ENCODE measurements at places on chromosomes 2 and 18.
A peak's percentile ranks its signal among the peaks of the same experiment; 100 is the strongest.

- DNase-seq, result no peak
These were observed 466.7 kb upstream of the FSHR start for GRCh38 chr2:49621016-49621415.

- no peak for DNase-seq
These were observed 142.7 kb downstream of the FIGN start for GRCh38 chr2:163592954-163593622.

DNA sequence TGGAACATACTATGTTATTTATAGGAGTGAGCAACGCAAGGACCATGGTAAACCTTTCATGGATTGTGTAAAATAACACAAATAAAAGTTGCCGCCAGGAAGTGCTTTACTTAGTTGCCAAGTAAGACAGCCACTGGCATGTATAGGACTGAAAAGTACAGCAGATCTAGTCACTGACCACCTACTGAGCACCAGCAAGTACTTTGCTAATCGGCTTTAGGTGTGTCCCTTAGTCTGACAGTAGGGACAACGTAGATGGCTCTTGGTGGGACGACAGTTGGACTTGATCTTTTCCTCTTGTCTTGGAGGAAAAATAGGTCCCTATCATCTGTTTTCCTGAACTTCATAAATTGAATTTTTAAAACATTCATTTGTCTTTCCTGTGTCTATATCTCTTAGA, 13.6 kb upstream of the CXXC1 start:
- no peak for DNase-seq

DNA sequence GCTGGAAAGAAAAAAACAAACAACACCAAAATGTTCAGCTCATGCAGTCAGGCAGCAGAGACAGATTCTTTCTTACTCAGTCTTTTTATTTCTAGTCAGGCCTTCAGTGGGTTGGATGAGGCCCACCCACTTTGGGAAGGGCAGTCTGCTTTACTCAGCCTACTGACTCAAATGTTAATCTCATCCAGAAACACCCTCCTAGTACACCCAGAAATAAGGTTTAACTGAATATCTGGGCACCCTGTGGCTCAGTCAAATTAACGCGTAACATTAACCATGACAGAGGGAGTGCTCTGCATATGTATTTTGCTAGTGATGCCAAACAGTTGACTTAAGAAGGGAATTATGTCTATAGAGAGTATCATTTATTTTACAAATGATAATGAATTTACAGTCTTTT, 401.6 kb downstream of the PARD3B start:
- no peak for DNase-seq

DNA sequence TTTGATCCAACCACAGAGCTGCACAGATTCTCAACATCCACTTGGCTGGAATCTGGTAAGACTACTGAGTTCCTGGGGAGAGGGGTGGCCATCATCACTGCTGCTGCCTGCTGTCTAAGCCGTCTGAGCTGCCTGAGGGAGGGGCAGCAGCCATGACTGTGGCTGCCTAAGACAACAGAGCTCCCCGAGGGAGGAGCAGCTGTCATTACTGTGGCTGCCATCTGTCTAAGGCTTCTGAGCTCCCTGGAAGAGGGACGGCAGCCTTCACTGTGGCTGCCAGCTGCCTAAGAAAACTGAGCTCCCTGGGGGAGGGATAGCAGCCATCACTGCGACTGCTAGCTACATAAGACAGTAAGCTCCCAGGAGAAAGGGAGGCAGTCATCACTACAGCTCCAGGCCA, 584.4 kb downstream of the NR4A2 start:
- DNase-seq, result peak; percentile 85

GRCh38 chr2:2520401-2520811, 189.3 kb upstream of the MYT1L start:
- no peak for DNase-seq

DNA sequence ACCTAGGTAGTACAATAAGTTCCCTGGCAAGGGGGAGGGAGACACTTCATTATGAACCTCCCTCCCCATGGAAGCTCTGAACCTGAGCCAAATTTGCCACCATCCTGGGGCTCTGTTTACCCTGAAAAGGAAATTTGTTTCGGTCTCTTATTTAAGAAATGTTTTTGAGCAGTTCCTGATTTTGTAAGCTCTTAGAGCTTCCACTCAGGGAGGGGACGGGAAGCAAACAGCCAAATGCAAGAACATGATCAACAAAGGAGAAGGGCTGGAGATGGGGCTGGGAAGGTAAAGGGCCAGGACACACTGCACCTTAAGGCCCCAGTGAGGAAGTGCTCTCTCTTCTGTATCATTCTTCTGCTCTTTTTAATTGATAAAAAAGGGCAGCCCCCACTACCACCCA, 117.9 kb downstream of the NRP2 start:
- DNase-seq, result no peak

DNA sequence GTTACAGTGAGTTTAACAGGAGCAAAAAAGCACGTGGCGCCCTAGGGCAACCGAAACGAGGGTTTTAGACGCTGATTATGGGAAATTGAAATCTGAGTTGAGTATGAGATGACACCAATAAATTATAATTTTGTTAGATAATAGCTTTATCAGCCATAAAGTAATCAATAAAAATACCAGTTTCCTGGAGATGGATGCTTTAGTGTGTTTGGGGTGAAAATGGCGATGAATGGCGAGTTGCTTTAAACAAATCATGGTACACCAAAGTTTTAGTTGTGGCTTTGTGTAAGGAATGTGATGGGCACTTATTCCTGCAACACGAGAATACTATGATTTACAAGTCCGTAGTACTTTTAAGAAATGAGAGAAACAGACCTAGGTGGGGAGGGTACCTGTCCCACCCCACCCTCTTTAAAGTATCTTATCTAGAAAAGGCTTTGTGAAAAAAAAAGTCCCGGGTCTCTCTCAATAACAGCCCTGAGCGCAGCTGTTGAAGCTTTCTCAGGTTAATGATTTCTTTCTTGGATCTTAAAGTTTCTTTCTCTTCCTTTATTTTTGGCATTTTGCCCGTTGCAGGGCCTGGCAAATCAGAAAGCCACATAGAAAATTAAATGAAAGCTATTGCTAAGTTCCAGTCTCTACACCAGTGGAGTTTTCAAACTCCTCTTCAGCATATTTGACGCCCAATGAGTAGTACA, 1.5 kb upstream of the RRM2 start:
- DNase-seq, result no peak

DNA sequence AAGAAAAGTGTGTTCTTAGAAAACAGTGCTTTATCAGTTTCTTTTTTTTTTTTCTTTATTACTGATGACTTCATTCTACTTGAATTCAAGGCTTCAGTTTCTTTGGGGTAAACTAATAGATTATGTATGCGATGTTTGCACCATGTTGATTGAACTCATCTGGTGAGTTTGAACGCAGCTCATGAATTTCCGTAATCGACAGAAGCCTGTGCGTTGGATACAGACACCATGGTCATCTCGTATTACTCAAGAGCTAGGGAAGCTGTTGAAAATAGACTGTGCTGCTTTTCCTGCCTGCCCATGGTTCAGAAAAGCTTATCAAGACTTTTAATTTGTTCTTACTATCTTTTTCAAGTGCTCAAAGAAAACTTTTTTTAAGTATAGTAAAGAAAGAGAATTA, 185.5 kb upstream of the NRP2 start:
- no peak for DNase-seq

- DNase-seq, result no peak
These were observed 7.2 kb upstream of the AFG3L2 start for GRCh38 chr18:12384261-12384660.

DNA sequence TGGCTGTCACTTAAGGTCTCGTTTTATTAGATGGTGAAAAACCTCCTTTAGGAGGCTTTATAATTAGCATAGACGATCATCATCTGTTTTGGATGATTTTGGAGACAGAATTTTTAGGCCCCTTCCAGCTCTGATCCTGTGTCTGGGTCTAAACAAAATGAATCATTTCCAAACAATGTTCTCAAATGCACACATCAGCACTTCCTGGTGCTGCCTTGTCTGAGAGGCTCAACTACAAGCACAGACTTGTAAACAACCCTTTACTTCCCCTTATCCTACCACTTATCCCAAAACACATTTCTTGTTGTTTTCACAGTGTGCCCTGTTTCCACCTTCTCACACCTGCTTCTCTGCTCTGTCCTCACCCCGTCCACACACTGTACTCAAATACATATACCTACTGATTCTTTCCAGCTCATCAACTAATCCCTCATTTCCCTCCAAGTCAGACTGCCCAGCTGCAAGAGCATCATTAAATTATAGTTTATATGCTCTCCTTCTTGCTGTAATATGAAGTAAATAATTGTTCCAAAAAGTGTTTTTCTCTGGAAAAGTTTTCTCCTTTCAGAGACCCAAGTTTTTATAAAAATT, 71.2 kb upstream of the COL3A1 start:
- no peak for DNase-seq

DNA sequence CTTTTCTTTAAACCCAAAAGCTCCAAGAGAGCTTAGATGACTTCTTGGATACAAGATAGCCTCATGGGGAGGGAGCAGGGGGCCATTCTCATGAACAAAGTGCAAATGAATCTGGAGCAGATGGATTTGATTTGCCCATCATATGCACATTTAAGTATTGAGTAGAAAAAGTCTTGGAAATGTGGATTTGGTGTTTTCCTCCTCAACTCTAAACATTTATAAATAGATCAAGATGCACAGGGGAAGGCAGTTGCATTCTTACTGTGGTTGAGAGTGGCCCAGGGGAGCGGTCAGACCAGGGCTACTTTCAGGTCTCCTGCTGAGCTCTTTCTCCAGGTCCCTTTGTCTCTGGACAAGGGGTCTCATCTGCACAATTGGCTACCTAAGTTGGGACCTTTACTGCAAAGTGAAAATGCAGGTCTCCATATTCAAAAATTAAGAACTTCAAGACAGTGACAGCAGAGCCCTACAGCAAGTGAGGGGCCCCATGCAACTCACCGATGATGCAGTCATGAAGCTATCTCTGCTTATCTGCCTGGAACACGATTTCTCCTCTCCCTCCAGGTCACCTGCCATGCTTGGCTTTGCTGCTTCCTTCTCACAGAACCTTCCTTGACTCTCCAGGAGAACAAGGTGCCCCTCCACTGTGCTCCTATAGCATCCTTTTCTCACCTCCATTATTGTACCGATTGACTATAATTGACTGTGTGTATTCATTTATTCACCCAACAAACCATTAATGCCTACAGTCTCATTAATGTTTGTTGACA, 145.4 kb downstream of the LPIN1 start:
- no peak for DNase-seq

DNA sequence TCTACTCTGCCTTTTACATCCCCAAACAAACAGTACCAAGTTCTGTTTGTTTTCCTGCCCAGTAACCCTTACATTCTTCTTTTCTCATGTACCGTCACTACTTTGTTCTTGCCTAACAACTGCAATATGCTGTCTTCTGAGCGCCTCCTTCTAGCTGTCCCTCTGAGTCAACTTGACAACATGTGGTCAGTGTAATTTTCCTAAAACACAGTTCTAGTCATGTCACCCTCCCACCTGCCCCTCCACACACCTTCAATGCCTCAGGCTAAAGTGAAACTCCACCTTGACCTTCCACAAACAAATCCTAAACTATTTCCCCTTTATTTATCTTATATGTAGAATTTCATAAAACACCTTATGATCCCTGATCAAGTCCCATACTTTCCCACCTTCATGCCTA, 124.6 kb upstream of the CD302 start:
- DNase-seq, result no peak

- no peak for DNase-seq
These were observed 31.0 kb upstream of the ASPRV1 start for GRCh38 chr2:69992310-69993047.

GRCh38 chr2:122804494-122804893, 1049.0 kb downstream of the TSN start:
- DNase-seq, result no peak

DNA sequence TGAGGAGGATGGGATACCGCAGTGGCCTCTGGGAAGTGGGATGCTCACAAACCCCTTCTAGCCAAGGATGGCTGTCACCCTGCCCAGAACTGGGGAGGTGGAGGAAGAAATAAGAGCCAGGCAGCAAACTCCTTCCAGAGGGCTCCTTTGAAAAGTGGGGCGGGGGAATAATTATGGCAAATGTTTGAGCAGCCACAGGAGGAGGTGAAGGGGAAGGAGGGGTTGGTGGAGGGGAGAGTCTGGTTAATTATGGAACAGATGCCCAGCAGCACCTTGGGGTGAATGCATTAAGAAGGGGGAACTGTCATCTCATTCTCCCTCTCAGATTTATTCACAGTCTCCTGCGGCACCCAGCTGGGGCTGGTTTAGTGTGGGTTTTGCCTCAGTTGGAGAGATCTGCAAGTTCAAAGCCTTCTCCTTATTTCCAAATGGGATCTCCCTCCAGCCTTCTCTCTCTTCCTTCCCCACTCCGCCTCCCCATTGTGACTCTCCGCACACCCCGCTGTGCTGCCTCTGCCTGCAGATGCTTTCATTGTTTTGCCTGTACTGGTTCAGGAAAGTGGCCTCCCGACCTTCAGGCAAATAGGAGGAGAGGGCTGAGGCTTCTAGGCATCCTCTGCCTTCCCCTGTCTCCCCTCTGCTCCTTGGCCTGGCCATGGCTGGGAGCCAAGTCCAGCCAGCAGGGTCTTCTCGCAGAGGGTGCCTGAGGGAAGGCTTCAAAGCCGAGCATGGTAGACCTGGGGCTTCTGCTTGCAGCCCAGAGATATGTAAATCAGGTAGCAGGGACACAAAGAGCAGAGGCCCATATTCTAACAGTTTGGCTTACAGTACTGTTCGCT, 457.2 kb upstream of the MEX3C start:
- no peak for DNase-seq

- DNase-seq, result no peak
These were observed 506.1 kb downstream of the ARHGAP15 start for GRCh38 chr2:143635302-143635701.

DNA sequence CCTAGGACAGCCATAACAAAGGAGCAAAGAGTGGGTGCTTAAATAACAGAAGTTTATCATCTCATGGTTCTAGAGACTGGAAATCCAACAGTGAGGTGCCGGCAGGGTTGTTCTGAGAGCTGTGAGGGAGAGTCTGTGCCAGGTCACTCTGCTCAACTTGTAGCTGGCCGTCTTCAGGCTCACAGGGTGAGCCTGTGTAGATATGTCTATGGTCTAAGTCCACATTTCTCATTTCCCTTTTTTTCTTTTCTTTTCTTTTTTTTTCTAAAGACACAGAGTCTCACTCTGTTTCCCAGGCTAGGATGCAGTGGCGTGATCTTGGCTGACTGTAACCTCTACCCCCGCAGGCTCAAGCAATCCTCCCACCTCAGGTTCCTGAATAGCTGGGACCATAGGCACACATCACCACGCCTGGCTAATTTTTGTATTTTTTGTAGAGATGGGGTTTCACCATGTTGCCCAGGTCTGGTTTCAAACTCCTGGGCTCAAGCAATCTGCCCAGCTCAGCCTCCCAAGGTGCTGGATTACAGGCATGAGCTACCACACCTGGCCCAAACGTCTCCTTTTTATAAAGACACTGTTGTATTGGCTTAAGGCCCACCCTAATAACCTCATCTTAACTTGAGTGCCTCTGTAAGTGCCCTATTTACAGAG, 142.2 kb downstream of the SP3 start:
- DNase-seq, result no peak

DNA sequence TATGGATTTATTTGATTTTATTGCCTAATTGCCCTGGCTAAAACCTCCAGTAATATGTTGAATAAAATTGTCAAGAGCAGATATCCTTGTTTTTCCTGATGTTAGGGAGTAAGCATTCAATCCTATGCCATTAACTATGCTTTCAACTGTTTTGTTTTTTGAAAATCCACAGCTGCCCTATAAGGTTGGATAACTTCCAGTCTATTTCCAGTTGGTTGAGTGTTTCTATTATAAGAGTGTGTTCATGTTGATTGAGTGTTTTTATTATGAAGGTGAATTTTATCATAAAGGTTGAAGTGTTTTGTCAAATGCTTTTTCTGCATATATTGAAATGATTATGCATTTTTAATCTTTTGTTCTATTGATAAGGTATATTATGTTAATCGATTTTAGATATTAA, 149.9 kb upstream of the SCN7A start:
- DNase-seq, result no peak
